A549 treated with RU486 at 1 μM for 4 hours (cell line): ENCODE measurements at places on chromosomes 4 and X. TPM values are rescaled to one million over a fixed set of nuclear protein-coding genes. Genes with fewer than 3 reads are reported as not detected.

Gene EFHC2
- 0.21 to 0.42 TPM (median 0.27 TPM) in 5 replicates for total RNA-seq

Gene IL2
- total RNA-seq, result not detected in 5 replicates

Gene DUX4
- not detected in 5 replicates for total RNA-seq

Gene DCLK2
- total RNA-seq, result 7.9 to 10.4 TPM (median 8.5 TPM) in 5 replicates

Gene OTC
- total RNA-seq, result not detected in 5 replicates

Gene SPANXA1
- total RNA-seq, result 0.22 TPM in 1 of 5 replicates, not detected in the others

Gene PDZD4
- 2.8 to 3.8 TPM (median 3.1 TPM) in 5 replicates for total RNA-seq

Gene SMIM10
- 0.09 to 0.28 TPM (median 0.14 TPM) in 4 of 5 replicates, not detected in the other for total RNA-seq

Gene ZCCHC12
- 0.06 to 0.19 TPM (median 0.11 TPM) in 5 replicates for total RNA-seq

Gene TRIM75
- total RNA-seq, result not detected in 5 replicates

Gene HAND2
- total RNA-seq, result 0.29 to 0.92 TPM (median 0.42 TPM) in 5 replicates

Gene GEMIN8
- total RNA-seq, result 8.8 to 10.8 TPM (median 10.1 TPM) in 5 replicates

Gene COX7B2
- total RNA-seq, result not detected in 5 replicates

Gene FGA
- total RNA-seq, result 7.1 to 11.3 TPM (median 7.9 TPM) in 5 replicates

Gene SLC34A2
- 0.05 TPM in 3 of 5 replicates, not detected in the others for total RNA-seq

Gene PLXNA3
- 8.6 to 15.9 TPM (median 10.8 TPM) in 5 replicates for total RNA-seq

Gene ANK2
- total RNA-seq, result 0.58 to 1.6 TPM (median 0.70 TPM) in 5 replicates

Gene CENPVL3
- total RNA-seq, result 0.09 to 0.21 TPM (median 0.13 TPM) in 3 of 5 replicates, not detected in the others

Gene TLR2
- total RNA-seq, result 0.08 to 0.37 TPM (median 0.18 TPM) in 4 of 5 replicates, not detected in the other

Gene GK2
- not detected in 5 replicates for total RNA-seq

Gene TIGD4
- total RNA-seq, result 0.12 to 0.25 TPM (median 0.23 TPM) in 4 of 5 replicates, not detected in the other

Gene VCX3A
- not detected in 5 replicates for total RNA-seq

Gene PASD1
- not detected in 5 replicates for total RNA-seq

Gene CXCL9
- total RNA-seq, result not detected in 5 replicates

Gene CORIN
- total RNA-seq, result 0.02 TPM in 1 of 5 replicates, not detected in the others

Gene CTPS2
- 7.8 to 10.7 TPM (median 10.5 TPM) in 5 replicates for total RNA-seq

Gene TSPAN6
- 22.4 to 45.6 TPM (median 40.9 TPM) in 5 replicates for total RNA-seq

Gene FOXP3
- total RNA-seq, result 0.06 to 0.33 TPM (median 0.10 TPM) in 5 replicates

Gene UCHL1
- 927 to 1,032 TPM (median 975 TPM) in 5 replicates for total RNA-seq

Gene AADAT
- 7.7 to 10.2 TPM (median 8.1 TPM) in 5 replicates for total RNA-seq

Gene PHEX
- 0.24 to 0.43 TPM (median 0.33 TPM) in 5 replicates for total RNA-seq

Gene DMRTC1
- not detected in 5 replicates for total RNA-seq

Gene PLXNB3
- total RNA-seq, result 1.7 to 5.0 TPM (median 3.0 TPM) in 5 replicates

Gene XAGE2
- not detected in 5 replicates for total RNA-seq

Gene KLHL8
- 4.2 to 8.4 TPM (median 4.9 TPM) in 5 replicates for total RNA-seq

Gene TMEM156
- total RNA-seq, result 17.0 to 24.9 TPM (median 21.8 TPM) in 5 replicates

Gene MAGEB17
- not detected in 5 replicates for total RNA-seq

Gene TFDP3
- not detected in 5 replicates for total RNA-seq

Gene KDR
- not detected in 5 replicates for total RNA-seq

Gene GLRA2
- total RNA-seq, result not detected in 5 replicates

Gene BEND2
- not detected in 5 replicates for total RNA-seq

Gene FAM53A
- total RNA-seq, result 0.40 to 0.89 TPM (median 0.69 TPM) in 5 replicates

Gene DCAF4L1
- total RNA-seq, result 0.05 to 0.13 TPM (median 0.11 TPM) in 5 replicates

Gene ALPK1
- 1.7 to 2.6 TPM (median 2.1 TPM) in 5 replicates for total RNA-seq

Gene L1CAM
- total RNA-seq, result 18.0 to 23.1 TPM (median 20.8 TPM) in 5 replicates

Gene PNPLA4
- total RNA-seq, result 10.4 to 15.6 TPM (median 11.6 TPM) in 5 replicates

Gene PRR27
- total RNA-seq, result not detected in 5 replicates

Gene MTM1
- 6.5 to 8.0 TPM (median 7.2 TPM) in 5 replicates for total RNA-seq

Gene CPE
- total RNA-seq, result 0.81 to 2.0 TPM (median 1.7 TPM) in 5 replicates

Gene ATP1B4
- not detected in 5 replicates for total RNA-seq

Gene PDCL2
- not detected in 5 replicates for total RNA-seq

Gene HTN3
- not detected in 5 replicates for total RNA-seq

Gene PLAC8
- 0.66 to 1.6 TPM (median 1.1 TPM) in 5 replicates for total RNA-seq

Gene DKK2
- not detected in 5 replicates for total RNA-seq

Gene ZNF732
- total RNA-seq, result not detected in 5 replicates
